NCI-H524 treated with DMSO at 0.1 percent for 48 hours (cell line): ENCODE measurements at places on chromosomes 1 and 21.

- DNase-seq = no peak
Observed at GRCh38 chr1:248388426-248388825, 12.9 kb downstream of the OR2T6 start.

- no peak for DNase-seq
Observed at GRCh38 chr1:26728645-26729044, 32.8 kb downstream of the ARID1A start.

- no peak for DNase-seq
Observed at GRCh38 chr1:202202500-202203168, 9.0 kb downstream of the LGR6 start.

- no peak for DNase-seq
Observed at GRCh38 chr1:166570954-166571353, 268.3 kb upstream of the POGK start.

DNA sequence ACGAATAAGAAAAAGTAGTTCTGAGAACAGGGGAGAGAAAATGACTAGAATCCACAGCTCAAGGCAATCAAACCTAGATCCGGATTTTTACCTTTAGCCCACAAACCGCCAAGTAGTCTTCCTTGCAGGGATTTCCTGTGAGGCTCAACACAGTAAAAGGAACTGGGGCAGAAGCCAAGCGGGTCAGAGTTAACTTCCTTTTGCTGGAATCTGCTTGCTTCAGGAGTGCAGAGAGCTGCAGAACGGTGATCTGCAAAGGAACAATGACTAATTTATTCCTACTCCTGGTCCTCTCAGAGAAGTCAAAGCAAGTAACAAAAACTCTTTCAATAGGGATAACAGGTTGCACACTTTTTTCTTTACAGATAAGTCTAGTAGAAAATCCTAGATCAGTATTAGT lies 53.4 kb downstream of the UBR4 start:
- DNase-seq = no peak

GRCh38 chr1:195934817-195935553 lies 673.3 kb downstream of the KCNT2 start:
- peak; percentile 53 for DNase-seq
